ENCODE measurements at places on chromosomes 12 and 14.
A peak's percentile ranks its signal among the peaks of the same experiment; 100 is the strongest.

DNA sequence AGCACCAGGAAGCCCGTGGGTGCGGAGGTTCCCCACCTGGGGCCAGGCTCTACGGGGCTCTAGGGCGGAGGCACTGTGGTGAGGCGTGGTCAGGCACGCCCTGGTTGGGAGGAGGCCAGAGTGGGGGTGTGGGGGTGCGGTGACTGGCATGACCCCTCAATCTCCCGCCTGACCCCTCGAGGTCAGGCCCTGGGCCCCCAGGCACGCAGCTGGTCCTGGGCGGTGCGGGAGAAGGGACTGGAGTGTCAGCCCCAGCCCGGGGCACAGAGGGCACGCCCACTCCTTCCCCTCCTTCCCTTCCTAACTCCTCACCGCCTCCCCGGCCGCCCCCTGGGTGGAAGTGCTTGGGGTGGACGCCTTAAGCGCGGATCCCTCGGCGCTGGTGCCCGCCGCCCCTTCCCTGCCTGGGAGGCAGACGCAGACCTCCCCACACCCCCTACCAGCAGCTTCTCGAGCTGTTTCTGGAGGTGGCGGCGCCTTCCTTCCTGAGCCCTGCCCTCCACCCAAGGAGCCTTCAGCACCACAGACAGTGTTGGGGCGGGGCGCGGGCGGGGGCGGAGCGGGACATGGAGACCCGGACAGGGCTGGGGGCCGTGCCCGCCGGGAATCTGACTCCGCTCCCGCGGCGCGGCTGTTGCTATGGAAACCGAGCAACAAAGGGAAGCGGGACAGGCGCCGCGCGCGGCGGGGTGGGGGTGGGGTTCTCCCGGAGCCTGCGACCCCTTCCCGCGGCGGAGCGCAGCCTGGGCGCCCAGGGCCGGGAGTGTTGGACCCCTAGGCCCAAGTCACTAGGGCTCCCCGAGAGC lies 741 bp upstream of the CRIP2 start:
- peak; percentile 85 for DNase-seq

DNA sequence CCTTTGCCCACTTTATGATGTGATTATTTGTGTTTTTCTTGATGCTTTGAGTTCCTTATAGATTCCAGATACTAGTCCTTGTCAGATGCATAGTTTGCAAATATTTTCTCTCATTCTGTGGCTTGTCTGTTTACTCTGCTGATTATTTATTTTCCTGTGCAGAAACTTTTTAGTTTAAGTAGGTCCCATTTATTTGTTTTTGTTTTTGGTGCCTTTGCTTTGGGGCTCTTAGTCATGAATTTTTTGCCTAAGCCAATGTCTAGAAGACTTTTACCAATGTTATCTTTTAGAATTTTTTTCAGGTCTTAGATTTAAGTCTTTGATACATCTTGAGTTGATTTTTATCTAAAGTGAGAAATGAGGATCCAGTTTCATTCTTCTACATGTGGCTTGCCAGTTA lies 667.3 kb downstream of the SLC16A7 start:
- no peak for DNase-seq

DNA sequence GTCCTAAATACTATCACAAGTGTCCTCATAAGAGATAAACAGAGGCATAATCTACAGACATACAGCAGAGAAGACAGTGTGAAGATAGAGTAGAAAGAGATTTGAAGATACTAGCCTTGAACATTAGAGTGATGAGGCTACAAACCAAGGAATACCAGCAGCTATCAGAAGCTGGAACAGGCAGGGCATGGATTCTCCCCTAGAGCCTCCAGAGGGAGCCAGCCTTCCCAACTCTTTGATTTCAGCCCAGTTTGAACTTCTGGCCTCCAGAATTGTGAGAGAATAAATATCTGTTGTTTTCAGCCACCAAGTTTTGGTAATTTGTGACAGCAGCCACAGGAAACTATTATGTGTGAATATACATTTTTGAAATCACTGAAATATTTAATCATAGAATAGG lies 47.2 kb downstream of the CCDC91 start:
- no peak for DNase-seq

- DNase-seq = no peak
These were observed 126.3 kb downstream of the RALGAPA1 start for GRCh38 chr14:35682802-35683201.

DNA sequence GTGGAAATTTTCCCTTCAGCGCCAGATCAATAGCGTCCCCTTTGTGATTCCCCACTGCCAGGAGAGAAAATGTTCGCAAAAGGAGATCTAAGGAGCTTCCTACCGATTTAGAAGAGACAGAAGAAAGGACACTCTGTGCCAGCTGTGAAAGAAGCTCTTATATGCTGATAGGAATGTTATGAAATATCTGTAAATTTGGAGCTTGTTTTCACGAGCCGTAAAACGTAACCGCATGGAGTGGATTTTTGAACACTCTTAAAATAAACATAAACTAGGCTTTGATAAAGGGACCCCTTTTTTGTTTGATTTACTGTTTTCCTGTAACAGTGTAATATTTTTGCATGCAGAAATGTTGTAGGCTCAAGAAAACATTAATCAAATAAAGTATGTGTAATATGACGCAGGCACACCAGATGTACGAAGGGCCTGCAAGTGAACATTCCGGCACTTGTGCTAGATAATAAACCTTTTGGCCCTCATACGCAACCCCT lies 346.8 kb downstream of the ETNK1 start:
- DNase-seq = no peak

DNA sequence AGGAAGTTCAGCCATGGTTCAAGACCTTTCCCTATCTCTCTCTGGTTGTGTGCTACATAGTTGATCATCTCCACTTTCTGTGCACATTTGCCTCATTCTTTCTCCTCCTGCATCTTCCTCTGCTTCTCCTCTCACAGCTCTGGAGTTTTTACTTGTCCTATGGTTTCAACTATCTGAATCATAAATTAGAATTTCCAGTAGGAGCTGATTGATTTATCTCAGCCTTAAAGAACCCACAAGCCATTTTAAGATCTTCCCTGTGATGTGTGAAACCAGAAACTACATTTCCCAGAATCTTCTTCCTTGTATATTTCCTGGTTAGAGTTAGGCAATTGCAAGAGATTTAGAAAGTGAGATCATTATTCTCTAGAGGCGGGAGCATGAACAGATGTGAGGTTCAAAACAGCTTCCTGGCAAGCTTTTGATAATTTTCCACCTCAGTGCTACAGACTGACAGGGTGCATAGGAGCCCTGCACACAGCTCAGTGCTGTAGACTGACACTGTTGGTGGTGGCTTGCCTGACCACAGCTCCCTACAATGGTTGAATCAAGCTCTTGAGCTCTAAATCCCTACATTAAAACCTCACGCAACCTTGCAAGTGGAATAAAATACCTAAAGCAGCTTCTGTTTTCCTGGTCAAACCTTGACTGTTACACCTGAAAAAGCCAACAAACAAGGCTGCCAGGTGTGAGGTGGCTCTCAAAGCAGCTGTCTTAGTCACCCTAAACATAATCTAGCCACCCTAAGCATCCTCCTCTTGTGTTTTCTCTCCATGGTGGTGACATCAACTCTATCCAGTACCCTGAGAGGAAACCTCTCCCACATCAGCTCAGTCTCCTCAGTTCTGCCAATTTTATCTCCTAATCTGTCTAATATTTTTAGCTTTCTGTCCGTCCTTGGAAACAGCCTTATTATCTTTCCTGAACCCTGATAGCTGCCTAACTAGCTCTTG lies 21.5 kb upstream of the IFNG start:
- DNase-seq = peak; percentile 24

DNA sequence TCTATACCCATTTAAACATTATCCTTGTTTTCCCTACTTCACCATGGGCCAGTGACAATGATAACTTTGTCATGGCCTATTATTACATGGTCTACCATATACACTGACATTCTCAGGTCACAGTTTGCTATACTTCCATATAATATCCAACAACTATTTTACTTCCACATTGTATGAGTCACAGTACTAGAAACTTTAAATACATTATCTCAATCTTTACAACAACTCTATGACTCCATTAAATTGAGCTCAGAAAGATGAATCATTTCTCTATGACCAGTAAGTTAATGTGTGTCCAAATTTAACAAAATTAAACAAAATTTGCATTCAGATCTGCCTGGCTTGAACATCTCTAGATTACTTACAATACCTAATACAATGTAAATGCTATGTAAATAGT lies 93.9 kb downstream of the PLEKHG7 start:
- no peak for DNase-seq

DNA sequence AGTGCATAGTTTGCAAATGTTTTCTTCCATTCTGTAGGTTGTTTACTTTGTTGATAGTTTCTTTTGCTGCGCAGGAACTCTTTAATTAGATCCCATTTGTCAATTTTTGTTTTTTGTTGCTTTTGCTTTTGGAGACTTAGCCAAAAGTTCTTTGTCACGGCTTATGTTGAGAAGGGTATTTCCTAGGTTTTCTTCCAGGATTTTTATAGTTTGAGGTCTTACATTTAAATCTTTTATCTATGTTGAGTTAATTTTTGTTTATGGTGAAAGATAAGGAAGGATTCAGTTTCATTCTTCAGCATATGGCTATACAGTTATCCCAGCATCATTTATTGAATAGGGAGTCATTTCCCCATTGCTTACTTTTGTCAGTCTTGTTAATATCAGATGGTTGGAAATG lies 51.9 kb downstream of the SYNE2 start:
- DNase-seq = no peak

DNA sequence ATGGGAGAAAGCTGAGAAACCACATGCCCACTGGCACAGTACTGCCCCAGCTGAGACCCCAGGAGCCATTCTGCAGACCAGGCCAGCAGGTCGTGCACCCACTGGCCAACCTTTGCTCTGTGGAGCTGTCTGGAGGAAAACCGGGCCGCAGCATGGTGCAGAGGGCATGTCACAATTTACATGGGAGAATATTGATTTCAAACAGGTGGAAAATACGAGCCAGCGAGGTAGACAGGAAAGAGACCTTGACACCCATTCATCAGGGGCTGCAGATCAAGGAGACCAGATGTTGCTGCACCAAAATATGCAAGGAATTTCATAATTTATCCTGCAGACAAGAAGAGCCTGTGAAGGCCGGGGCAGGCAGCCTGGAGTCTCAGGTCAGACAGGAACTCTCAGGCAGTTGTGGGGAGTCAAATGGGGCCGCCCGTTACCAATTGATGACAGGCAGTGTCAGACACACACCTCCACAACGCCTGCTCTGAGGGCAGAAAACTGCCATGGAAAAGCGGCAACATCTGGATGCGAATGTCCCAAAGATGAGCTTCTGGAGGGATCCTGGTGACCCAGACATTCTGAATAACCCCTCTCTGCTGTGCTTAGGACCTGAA lies 74.6 kb upstream of the BCL11B start:
- no peak for DNase-seq

DNA sequence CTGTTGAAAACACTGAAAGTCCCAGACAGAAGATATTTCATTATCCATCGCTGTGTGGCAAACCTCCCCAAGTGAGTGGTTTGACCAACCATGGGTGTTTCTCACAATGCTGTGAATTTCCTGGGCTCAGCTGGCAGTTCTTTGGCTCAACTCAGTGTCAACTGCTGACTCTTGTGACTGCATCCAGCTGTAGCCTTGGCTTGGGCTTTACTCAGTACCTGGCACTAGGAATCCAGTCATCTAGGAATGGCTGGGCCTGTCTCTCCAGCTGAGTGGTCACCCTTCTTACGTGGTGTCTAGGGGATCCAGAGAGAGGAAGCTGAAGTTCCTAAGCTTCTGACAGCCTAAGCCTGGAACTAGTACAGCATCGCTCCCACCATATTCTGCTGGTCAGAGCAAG lies 80.7 kb upstream of the PSMC1 start:
- no peak for DNase-seq

GRCh38 chr12:98403936-98404335 lies 111.5 kb upstream of the TMPO start:
- DNase-seq = no peak

GRCh38 chr14:87756661-87757060 lies 236.3 kb downstream of the GALC start:
- DNase-seq = no peak

GRCh38 chr12:66776974-66777373 lies 98.1 kb upstream of the GRIP1 start:
- no peak for DNase-seq

DNA sequence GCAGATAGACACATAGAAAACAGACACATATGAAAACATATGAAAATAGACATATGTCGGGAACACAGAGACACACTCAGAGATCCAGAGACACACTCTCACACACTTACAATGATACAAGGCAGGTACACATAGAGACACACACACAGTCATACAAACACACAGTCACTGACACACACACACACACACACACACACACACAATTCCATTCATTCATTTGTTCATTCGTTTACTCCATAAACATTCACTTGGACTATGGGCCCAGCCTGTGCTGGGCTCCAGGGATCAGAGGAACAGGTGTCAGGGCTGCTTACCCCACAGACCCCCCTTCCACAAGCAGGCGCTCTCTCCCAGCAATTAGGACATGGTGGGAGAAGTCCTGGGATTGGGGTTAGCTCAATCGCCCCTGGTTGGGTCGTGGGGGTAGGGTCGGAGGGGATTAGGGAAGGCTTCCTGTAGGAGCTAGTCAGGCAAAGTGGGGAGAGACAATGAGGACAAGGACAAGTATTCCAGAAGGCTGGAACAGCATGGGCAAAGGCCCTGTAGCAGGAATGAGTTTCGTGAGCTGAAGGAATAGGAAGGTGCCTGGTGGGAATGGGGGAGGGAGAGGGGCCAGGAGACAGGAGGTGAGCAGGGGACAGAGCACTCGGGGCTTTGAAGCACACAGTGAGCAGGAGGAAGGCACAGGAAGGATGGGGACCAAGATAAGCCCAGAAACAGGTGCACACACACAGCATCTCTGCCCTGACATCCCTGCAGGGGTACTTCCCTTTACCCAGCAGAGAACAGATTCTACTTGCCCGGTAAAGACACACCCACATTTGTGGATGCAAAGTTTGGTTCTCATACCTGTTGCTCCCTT lies 6.5 kb downstream of the RASAL1 start:
- no peak for DNase-seq

DNA sequence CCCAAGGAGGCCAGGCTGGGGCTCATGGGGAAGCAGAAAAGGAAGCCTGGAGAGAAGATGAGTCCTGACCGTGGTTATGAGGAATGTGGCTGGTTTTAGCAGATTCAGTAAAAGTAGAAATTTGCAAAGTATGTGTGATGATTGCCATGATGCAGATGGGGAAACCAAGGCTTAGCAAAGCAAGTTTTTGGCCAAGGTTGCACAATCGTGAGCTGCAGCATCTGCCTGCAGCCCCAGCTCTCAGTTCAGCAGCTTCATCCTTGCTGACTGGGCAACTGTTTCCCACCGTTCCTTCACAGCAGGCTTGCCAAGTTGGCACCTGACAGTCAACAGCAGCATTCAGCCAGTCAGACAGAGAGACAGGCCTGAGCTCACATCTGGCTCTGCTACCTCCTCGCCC lies 656.7 kb downstream of the MED13L start:
- no peak for DNase-seq

DNA sequence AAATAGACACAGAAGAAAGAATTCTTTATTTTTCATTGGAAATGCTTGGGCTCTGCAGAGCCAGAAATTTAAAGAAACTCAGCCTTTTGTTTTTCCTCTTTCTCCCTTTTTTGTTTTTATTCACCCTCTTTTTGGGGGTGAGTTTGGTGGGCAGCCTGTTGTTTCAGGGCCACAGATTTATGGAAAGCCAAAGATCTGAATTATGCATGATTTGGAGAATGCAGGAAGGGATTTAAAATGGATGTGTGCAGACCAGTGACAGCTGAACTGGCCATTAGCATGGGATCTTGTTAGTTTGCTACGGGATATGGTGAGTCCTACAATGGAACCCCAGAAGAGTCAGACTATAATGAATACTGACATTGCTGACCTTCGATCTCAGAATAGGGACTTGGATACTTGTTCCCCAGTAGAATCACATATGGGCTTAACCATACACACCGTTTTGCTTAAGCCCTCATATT lies 7.7 kb upstream of the ATXN2 start:
- DNase-seq = no peak

GRCh38 chr12:68428724-68429501 lies 96.8 kb upstream of the MDM1 start:
- DNase-seq = no peak

Data from activated CD4-positive, alpha-beta T cell treated with anti-CD3 and anti-CD28 coated beads, Interleukin-2, amount 50 U/mL, for 1 hour (primary cell).